Stimulated activated CD8-positive, alpha-beta memory T cell treated with anti-CD3 and anti-CD28 coated beads, Interleukin-7, amount 100 ng/mL, for 48 hours (primary cell): ENCODE measurements at places on chromosomes 2 and 18.

- DNase-seq, result no peak
These were observed 7.0 kb downstream of the GPR45 start for GRCh38 chr2:105248316-105249070.

- DNase-seq, result no peak
These were observed 12.2 kb upstream of the ACKR3 start for GRCh38 chr2:236557306-236558030.

GRCh38 chr18:47798366-47798765 is 132.1 kb downstream of the SMAD2 start:
- no peak for DNase-seq

- no peak for DNase-seq
These were observed 5.6 kb downstream of the HAAO start for GRCh38 chr2:42786561-42787345.

DNA sequence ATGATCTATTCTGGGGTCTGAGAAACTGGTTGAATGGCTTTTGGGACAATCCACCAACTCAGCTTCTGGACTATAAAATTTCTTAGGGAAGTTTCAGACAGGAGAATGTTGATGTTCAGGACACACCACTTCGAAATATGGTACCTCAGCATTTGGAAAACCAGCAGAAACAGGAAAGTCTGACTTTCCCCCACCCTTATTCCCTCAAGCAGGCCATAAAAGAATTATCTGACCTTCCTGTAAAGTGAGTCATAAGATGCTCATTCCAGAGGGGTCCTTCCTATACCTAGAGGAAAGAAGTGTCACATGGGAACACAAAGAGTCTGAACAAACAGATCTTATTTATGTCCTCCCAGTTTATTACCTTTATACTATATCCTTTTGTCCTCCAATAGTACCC is 415.0 kb downstream of the CPS1 start:
- DNase-seq, result no peak

GRCh38 chr18:8948471-8949149 is 153.9 kb upstream of the NDUFV2 start:
- DNase-seq, result no peak

GRCh38 chr2:182006595-182007341 is 21.1 kb downstream of the PPP1R1C start:
- no peak for DNase-seq

- no peak for DNase-seq
These were observed 459.4 kb downstream of the EPHA4 start for GRCh38 chr2:221112744-221113143.

GRCh38 chr2:88671786-88672427 is 19.6 kb upstream of the RPIA start:
- no peak for DNase-seq

DNA sequence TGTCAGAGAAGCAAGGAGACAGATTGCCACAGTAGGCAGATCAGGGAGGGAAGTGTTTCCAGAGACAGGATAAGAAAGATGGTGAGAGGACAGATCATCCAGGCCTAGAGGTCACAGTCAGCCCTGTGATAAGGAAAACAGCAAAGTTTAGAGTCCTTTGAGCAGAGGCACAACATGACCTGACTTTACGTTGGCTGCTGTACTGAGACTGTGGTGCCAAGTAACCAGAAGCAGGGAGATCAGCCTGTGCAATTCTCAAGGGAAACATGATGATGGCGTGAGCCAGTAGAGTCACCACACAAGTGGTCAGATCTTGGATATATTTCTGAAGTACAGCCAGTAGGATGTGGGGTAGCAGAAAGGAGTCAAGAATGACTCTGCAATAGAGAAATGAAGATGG is 43.7 kb downstream of the SMC6 start:
- DNase-seq, result no peak

GRCh38 chr2:238449909-238450417 is 23.2 kb downstream of the ASB1 start:
- no peak for DNase-seq

- DNase-seq, result no peak
These were observed 13.8 kb downstream of the MROH2A start for GRCh38 chr2:233791883-233792329.

GRCh38 chr2:135066710-135067109 is 14.6 kb downstream of the RAB3GAP1 start:
- no peak for DNase-seq

DNA sequence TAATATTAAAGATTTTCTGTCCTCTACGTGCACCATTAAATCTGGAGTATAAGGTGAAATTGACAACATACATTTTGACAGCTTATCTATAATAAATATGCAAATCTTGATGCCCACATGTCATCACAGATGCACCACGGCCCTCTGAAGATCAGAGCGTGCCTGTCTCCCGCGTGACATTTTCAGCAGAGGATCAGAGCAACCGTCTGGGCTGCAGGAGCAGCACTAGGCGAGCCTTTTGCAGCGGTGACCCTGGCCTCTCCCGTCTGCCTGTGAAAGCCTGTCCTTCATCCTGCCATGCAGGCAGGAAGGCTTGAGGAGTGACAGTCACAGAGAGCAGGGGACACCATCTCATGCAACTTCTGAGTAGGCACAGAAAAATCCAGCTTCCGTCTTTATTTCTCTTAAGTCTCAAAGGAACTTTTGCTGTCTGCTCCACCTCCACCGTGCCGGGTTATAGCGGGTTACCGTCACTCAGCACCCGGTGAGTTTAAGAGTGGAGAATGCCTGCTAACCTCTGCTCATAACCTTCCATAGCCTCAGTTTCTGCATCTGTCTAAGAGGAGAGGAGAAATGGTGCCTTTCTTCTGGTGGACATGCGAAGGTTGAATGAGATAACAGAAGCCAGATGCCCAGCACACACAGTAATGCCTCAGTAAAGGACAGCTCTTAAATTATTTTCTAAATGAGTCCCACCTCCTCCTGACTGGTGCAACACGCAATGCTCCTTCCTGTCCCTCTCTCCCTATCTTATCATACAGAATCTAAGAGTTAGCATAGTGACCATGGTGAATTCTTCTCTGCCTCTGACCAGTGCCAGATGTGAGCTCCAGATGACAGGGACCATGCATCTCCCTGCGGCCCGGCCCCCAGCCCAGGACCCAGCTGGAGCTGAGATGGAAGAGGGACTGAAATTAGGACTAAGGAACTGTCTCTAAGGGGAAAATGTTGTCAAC is 43.8 kb downstream of the CELF4 start:
- no peak for DNase-seq

- no peak for DNase-seq
These were observed 6.3 kb upstream of the GAL3ST2 start for GRCh38 chr2:241770185-241770935.

DNA sequence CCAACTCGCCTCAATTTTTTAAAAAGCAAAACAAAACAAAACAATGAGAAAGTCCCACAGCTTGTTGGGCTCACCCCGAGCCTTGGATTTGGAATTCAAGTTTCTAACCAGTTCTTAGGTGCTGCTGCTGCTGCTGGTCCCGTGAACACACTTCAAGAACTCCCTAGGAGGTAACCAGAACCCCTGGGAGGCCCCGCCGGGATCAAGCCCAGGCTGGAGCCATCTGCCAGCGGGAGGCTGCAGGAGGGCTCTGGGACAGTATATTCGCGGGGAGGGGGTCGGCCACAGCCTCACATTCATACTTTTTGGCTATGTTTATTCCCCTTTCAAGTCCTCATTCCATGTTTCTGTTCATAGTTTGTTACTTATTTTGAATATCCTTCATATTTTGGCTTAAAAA is 223.4 kb downstream of the TFCP2L1 start:
- DNase-seq, result no peak

- DNase-seq, result no peak
These were observed 62.4 kb downstream of the PLB1 start for GRCh38 chr2:28558158-28558820.

GRCh38 chr2:167322795-167323194 is 434.5 kb downstream of the XIRP2 start:
- DNase-seq, result no peak

DNA sequence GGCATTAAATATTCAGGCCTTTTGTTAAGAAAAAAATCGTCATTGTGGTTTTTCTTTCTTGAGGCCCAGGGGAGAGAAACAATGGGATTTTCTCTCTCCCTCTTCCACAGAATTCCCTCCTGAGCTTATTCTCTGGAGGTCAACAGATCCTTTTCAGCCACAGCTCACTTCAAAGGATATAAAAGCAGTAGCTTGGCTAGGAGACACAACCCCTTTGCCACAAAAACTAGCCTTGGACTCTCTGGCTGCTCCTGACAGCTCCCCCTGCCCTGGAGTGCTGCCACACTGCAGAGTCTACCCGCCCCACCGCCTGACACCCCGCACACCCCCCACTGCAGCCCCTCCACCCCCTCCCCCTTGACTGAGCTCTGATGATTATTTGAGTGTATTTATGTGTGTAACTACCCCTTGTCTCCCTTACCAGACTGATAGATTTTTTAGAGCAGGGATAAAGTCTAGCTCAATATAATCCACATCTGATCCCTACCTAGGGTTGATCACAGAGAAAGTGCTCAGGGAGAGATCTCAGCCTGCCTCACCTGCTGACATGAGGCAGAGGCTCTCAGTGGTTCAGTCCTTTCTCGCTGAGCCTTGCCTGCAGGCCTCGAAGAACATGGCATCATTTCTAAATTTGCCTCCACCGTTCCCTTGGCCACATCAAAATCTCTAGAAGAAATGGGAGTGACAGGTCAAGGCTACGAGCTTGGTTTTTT is 132.2 kb upstream of the SP5 start:
- DNase-seq, result no peak

DNA sequence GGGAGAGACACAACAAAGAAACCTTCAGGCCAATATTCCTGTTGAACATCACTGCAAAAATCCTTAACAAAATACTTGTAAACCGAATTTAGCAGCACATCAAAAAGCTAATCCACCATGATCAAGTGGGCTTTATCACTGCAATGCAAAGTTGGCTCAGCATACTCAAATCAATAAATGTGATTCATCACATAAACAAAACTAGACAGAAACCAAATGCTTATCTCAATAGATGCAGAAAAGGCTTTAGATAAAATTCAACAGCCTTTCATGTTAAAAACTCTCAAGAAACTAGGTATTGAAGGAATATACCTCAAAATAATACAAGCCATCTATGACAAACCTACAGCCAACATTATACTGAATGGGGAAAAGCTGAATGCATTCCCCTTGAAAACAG is 20.6 kb downstream of the GTF2A1L start:
- DNase-seq, result no peak

DNA sequence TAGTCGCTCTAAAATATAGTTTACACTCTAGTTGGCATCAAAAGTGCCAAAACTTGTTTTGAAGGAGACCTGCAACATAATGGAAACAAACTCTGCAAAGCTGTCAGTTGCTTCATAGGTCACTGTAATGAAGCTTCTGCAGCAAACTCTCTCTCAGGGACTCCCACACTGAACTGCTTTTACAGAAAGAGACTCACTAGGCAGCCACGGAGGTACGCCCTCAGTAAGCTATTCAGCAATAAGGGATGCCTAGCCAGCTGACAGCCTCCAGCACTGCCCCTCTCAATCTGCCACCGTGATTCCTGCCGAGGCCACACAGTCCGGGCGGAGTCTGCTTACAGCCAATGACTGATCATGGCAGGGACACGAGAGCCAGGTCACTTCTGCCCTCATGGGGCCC is 51.1 kb downstream of the COLEC12 start:
- no peak for DNase-seq

GRCh38 chr18:24515721-24516120 is 55.3 kb downstream of the HRH4 start:
- DNase-seq, result no peak

- DNase-seq, result no peak
These were observed 1.5 kb downstream of the UCN start for GRCh38 chr2:27306573-27307286.
